HT-29 (cell line): ENCODE measurements at places on chromosomes 3 and 15. TPM values are rescaled to one million over a fixed set of nuclear protein-coding genes. Genes with fewer than 3 reads are reported as not detected.

ALPK3 gene
- total RNA-seq = 66.1 and 73.9 TPM in 2 replicates

CAMK2N2 gene
- total RNA-seq = 0.13 TPM in 1 of 2 replicates, not detected in the other

CHL1 gene
- not detected in 2 replicates for total RNA-seq

GOLGA6A gene
- total RNA-seq = not detected in 2 replicates

TBC1D23 gene
- total RNA-seq = 9.4 and 10.6 TPM in 2 replicates

OR5K2 gene
- total RNA-seq = not detected in 2 replicates

TGFBR2 gene
- 42.2 and 42.9 TPM in 2 replicates for total RNA-seq

LNP1 gene
- total RNA-seq = 0.81 and 1.9 TPM in 2 replicates

GATM gene
- total RNA-seq = 0.53 and 0.76 TPM in 2 replicates

TRIM42 gene
- total RNA-seq = not detected in 2 replicates

GPR27 gene
- total RNA-seq = not detected in 2 replicates

GANC gene
- total RNA-seq = 3.3 and 5.8 TPM in 2 replicates

DNA sequence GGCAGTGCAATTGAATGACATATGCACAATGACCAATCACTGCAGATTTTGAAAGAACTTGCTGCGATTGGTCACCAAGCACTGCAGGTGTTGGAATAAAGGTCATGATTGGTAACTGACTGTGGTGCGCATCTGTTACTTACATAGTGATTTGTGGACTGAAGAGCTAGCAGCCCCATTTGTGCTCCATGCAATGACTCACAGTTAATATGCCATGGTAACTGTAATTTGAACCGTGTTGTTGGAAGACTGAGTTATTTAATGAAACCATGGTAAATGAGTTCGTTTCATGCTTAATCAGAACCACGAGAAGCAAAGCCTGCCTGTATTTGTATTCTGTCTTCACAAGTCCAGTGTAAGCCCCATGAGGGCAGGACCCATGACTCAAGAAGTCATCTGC, 220.5 kb downstream of the TJP1 start:
- DNase-seq = no peak

GRCh38 chr3:34925851-34926250, 713.5 kb upstream of the ARPP21 start:
- DNase-seq = no peak

GRCh38 chr3:66383023-66383422, 117.8 kb downstream of the LRIG1 start:
- no peak for DNase-seq

DNA sequence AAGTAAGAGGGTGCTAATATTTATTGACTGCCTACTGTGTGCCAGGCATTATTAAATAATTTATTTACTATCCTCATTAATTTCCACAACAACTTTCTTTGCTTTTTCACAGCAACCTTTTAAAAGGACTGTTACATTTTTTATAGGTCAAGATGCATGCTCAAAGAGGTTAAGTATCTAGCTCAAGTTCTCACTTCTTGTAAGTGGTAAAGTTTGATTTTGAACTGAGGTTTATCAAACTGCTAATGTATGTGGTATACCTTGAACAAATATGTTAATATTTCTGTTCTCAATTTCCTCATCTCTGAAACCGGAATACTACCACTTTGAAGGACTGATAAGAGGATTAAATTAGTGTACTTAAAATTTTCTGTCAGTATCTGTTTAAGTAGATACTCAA, 183.3 kb downstream of the AKAP13 start:
- no peak for DNase-seq

DNA sequence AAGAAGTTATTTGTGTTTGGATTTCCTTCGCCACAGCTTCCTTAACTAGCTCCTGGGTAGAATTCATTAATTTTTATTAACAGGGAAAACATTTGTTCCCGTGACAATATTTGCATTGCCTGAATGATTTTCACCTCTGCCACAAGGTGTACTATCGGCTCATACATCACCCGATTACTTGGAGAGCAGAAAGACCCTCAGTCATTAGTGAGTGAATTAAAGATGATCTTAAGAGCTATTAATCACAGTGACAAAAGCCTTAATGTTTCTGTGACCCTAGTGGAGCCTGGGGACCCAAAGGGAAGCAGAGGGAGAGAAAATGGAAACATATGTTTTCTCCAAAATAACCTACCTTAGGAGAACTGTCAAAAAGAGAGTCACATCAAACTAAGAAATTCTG, 228.3 kb downstream of the MECOM start:
- no peak for DNase-seq

DNA sequence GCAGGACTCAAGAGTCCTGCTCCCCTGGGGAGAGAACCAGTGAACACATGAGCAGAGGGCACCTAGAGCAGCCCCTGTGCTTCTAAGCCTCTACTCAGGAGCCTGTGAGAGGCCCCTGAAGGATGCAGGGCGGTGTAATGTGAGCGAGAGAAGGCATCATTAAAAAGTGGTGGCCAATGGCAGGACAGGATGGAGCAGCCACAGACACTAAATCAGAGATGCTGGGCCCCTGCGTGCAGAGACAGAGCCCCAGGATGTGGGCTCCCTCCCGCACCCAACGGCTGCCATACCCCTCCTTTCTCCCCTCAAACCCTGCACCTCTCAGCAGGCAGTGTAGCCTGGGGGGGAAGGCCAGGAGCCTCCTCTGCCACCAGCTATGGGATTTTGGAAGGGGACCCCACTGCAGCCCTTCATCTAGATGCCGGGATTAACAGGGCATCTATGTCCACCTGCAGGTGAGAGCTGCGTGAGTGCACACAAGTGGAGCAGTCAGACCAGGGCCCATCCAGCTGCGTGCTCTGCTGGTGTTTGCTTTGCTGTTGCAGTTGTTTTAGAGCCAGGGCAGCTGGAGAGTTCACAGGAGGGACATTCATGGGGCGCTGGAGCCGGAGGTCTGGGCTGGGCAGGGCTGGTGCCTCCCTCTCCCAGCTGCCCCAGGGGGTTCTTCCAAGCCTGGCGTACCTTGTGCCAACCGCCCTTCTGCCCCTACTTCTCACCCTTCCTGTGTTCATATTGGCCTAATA, 5.1 kb upstream of the IQSEC1 start:
- DNase-seq = no peak

GRCh38 chr3:102761766-102762165, 327.0 kb downstream of the ZPLD1 start:
- DNase-seq = no peak

DNA sequence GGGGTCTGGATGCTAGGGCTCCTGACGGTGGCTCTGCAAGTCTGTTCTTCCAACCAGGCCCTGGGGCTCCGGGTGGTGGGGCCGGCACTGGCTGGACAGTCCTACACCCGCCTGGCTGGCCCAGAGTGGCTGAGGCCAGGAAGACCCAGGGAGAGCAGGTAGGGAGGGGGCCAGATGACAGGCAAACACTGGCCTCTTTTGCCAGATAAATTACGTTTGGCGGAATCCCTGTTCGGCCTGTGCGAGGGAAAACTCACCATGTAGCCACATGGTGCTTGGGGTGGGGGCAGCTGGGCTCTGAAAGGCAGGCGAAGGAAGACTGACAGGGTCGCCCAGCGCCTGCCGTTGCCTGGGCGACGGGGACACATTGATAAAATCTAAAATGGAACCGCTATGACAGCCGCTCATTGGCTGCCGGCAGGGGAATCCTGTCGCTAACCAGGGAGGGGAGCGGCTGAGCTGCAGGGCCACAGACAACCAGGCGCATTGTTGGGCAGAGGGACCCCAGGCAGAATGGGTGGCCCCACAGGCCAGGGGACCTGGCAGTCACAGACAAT, 30.4 kb downstream of the IQSEC1 start:
- DNase-seq = no peak

DNA sequence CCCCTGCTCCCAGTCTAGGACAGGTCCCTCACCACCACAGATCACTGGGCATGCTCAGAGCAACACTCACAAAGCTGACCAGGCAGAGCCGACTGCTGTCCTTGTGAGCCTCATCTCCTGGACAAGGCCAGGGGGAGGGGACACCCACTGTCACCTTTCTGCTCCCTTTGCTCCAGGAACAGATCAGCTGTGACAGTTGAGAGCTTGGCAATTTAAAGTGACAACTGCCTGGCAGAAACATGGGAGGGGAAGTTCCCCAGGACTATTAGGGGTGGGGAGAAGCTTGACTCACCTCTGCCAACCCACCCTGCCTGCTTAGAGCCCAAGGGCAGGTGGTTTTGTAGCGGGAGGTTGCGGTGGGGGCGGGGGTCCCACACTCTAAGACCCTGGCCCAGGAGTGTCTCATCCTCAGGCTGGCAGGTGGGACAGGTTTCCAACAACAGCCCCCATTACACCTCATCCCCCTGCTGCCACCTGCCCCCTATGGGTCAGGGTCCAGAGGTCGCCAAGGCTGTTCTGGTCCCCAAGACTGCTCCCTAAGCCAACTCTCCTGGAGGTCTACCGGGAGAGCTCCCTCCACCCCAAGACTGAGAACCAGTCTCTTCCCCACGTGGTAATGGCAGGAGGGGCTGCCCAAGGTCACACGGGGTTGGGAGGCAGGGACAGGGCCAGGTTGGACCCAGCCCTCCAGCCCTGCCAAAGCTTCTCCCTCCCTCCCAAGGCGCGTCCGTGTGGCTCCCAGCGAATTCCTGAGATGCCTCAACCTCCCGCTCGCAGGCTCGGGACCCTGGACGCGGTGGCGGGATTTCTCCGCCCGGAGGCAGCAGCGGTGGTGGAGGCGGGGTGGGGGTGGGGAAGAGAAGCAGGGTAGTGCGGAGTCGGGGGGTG, 80.4 kb downstream of the IQSEC1 start:
- DNase-seq = no peak

DNA sequence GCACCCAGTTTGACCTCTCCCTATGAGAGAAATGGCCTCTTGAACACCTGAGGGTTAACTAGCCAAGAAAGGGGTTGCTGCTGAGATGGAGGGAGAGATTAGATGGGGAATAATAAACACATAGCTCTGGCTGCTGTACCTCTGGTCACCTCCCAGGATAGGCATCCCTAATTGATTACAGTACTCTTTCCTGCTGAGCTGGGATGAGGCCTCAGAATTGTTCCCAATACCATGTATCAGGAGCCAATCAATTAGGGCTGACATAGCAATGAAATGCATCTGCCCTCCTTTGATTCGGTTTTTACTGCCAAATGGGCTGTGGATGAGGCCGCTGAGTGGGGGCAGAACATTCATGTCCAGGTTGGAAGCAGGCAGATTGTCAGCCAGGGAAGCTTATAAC, 339.4 kb upstream of the SLCO3A1 start:
- DNase-seq = no peak

- DNase-seq = no peak
These were observed 85.1 kb upstream of the SAMMSON start for GRCh38 chr3:69914395-69914794.

DNA sequence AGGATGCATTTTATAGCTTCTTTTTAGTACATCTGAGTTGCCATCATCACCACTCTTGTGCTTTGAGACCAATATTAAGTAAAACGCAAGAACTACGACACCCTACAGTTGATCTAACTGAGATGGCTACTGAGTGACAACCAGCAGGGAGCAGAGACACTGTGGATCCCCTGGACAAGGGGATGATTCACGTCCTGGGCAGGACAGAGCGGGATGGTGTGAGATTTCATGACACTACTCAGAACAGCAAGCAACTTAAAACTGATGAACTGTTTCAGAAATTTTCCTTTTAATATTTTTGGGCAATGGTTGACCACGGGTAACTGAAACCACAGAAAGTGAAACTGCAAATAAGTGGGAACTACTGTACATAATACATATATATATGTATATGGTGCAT, 299.2 kb downstream of the ADAMTS17 start:
- DNase-seq = no peak

GRCh38 chr3:50737193-50737905, 62.6 kb downstream of the DOCK3 start:
- no peak for DNase-seq

DNA sequence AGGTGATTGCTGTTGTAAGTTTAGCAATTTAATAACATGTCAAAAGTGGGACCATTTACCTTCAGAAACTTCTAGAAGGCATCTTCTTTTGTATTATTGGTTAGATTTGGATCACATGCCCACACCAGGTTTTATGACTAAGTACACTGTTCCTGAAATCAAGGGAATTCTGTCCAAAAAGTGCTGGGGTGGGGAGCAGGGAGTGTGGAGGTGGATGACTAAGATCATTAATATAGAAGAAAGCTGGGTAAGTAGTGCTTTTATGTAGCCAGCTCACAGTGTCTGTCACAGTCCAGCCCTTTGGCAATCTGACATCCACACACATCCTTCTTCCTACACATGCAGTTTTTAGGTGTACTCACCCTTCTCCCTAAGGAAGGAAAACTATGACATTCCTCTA, 120.0 kb downstream of the TMCO5A start:
- DNase-seq = no peak

DNA sequence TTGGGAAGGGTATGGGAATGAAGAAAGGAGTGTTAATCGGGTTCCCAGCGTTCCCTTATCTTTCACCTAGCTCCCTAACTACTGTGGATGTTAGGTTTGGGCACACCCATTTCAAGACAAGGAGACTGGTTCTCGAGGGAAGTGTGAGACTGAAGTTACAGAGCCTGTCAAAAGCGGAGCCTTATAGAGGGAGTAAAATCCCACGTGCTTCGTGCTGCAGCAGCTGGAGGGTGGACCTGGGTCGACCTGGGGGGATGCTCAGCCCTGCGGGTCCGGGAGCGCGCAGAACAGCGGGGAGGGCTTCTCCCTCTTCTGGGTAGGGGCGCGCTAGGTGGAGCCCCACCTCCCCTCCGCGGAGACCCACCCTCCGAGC, 314 bp upstream of the TMED3 start:
- DNase-seq = peak; percentile 51

GRCh38 chr3:196082619-196082971, 705 bp upstream of the TFRC start:
- DNase-seq = no peak

DNA sequence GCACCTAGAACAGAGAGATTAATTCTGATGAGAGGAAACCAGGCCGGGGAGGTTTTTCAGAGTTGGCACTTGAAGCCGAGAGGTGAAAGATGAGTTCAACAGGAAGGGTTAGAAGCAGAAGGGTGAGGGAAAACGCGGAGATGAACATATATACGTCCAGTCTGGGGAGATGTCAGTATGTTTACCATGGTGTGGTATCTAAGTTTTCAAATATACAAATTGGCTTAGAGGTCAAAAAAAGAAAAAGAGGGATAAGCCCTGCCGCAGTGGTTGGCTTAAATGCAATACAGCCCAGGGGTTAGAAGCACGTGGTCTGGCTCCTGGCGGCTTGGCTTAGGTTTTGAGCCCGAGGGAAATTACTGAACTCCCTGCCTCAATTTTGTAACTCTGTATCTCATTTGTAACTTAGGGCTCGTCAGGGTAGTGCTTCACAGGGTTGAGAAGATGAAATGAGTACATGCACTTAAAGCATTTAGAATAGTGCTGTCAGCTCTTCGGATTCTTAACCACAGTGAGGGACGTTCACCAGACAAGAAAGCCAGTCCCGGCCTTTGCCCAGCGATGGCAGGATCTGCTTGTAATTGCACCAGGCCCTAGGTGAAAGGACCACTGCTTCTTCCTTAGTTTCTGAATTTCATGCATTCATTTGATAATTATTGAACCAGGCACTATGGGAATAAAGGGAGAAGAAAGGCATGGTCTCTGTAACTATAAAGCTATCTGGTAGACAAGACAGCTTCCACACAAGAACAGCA, 6.4 kb downstream of the HES1 start:
- peak; percentile 86 for DNase-seq

- no peak for DNase-seq
These were observed 297.9 kb downstream of the GABRG3 start for GRCh38 chr15:27268923-27269322.

GRCh38 chr3:134600206-134600605, 50.6 kb downstream of the KY start:
- no peak for DNase-seq

GRCh38 chr15:86743283-86743903, 663.7 kb downstream of the AGBL1 start:
- DNase-seq = peak; percentile 91

- no peak for DNase-seq
These were observed 52.0 kb downstream of the POLR2M start for GRCh38 chr15:57758560-57758959.
